ENCODE measurements at places on chromosomes 5 and 9.

GRCh38 chr9:97388721-97389238, 23.1 kb upstream of the TDRD7 start:
- DNase-seq = peak; percentile 41

GRCh38 chr9:97547098-97547829, 45.8 kb downstream of the TMOD1 start:
- DNase-seq = no peak

DNA sequence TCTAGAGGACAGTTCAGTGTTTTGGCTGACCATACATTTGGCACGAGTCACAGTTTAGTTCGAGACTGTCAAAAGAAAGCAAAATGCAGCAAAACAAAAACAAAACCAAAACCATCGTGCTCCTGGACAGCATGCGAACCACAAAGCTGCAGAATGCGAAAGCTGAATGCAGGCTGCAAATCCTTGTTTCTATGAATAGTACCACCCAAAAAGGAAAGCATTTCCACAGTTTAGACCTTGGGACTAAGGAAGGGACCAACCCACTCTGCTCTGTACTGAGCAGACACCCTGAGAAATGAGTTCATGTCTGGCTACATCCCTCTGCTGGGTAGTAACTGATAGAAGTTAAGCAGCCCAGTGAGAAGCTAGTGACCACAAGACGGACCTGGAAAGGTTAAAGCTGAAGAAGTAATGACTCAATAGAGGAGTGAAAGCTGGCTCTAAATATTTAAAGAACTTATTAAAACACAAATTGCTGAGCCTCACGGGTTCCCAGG, 3.9 kb downstream of the GCNT4 start:
- no peak for DNase-seq

DNA sequence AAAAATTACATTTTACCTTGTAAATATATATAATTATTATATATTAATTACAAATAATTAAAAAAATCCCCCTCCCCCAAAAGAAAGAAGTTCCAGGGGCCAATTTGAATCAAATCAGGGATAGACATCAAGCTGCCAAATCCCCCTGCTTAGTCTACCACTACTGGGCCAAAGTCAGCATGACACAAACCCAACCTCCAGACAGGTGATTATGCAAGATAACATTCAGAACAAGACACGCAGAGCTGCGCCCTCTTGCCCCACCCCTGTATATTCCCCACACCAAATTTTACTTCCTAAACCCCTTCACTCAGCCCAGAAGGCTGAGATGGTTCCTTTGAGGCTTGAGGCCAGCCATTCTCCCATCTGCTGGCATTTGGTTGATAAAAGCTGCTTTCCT, 2059.1 kb upstream of the CDH6 start:
- DNase-seq = no peak

- no peak for DNase-seq
These were observed 56.7 kb downstream of the GADD45G start for GRCh38 chr9:89661391-89661949.

- DNase-seq = no peak
These were observed 31.1 kb upstream of the FRMD3 start for GRCh38 chr9:83569326-83569725.

DNA sequence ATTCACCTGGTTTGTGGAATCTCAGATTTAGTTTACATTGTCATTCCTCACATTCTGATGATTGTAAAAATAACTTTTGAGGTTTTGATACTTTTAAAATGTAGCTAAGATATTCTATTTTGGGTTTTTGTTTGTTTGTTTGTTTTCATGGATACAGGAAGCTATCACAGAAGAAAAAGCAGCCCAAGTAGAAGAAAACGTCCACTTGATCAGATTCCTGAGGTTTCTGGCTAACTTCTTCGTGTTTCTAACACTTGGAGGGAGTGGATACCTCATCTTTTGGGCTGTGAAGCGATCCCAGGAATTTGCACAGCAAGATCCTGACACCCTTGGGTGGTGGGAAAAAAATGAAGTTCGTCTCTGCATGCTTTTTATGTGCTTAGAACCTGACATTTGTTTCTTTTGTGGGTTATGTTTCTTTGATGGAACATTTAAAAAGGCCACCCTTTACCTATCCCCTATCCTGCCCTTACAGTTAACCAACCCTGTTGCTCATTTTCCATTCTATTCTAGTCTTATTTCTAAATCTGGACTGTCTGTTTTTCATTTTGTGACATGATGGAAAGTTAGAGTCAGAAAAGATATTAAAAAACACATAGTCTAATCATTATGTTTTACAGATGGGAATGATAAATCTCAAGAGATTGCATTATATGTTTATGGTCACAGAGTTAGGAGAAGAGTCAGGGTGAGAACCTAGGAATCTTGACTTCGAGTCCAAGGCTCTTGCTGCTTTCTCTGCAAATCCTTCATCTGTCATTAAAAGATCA, 163.7 kb downstream of the ALDH1A1 start:
- no peak for DNase-seq

DNA sequence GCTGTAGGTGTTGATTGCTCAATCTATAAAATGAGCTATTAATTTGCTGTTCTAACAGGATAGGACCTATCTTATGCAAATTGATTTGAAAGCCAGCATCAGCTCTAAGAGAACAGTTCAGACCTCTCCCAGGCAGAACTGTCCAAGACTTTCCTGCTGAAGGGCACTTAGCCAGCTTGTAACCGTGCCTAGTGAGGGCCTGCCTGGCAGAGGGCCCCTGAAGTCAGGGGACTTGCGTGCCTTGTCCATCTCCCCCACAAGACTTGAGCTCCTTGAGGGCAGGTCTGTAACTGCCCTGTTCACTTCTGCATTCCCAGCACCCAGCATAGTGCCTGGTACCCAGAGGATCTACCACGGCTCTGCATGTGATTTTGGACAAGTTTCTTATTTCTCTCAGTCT, 293.4 kb downstream of the CDK5RAP2 start:
- no peak for DNase-seq

DNA sequence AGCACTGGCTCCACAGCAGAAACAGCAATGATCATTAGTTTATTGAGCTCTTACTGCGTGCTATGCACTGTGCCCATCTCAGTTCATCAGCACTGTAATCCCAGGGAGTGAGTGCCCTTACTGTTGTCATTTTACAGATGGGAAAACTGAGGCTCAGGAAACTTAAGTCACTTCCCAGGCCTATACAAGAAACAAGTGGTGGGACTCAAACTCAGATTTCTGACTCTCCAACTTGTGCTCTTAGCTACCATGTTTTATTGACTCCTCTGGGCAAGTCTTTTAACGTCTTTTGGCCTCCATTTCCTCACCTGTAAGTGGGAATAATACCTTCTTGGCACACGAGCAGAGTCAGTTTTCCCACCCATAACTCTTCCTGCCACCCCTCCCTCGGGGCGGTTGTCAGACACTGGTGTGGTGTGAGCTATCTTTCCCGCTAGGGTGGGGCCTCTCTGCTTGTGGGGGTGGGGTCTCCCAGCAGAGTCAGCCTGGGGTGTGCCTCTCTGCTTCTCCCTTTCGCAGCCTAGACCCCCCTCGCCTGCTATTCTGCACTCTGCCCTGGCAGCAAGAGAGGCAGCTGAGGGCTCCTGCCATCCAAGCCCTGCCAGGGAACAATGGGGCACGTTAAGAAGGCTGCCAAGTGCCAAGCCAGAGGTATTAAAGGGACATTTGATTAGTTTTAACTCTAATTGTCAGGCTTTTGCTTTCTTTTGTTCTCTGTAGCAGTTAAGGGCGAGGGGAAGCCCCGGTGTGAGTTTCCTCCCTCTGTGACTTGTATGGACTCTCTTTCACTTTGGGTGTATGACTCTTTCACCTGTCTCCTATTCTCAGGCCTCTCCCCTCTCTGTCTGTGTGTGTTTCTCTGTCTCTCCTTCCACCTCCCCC, 12.1 kb downstream of the GALNT10 start:
- peak; percentile 32 for DNase-seq

DNA sequence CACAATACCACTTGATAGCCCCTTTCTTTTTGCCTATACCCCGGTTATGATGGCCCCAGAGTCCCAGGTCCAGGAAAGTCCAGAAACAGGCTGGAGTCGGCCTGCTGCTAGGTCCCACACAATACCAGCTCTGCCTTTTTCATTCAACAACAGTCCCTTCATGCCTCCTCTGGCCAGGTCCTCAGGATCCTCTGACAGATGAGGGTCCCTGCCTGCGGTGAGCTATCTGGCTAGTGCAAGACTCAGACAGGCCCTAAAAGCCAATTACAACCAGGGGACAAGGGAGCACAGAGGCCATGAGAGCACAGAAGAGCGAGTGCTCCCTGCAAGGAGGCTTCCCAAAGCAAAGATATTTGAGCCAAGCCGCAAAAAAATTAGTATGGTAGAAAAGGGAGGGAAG, 84.8 kb upstream of the ZBTB43 start:
- DNase-seq = no peak

DNA sequence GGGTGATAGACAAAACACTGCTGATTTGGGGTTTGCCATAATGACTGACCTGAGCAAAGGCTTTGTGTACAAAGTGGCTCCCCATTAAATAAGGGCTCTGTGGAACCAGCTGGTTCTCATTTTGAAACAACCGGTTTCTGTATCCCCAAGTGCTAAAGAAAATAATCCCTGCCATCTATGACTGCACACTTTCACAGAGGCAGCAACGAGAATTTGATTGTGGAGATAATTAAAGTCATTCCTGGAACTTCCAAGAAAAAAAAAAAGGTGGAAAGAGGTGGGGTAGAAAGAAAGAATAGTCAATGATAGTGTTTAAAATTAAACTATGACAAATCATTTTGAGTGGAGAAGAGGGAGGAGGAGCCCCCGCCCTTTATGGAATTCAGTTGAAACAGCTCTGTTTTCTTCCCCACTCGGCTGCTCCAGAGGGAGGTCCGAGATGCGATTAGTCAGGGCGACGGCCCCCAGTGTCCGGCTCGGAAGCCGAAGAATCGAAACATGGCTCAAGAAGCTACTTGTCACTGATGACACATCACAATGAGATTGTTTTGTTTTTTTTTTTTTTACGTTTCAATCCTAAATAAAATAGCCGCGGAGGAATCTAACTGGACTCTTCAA, 38.4 kb downstream of the EBF1 start:
- DNase-seq = no peak

GRCh38 chr9:118577121-118577520, 792.1 kb downstream of the BRINP1 start:
- no peak for DNase-seq

GRCh38 chr9:126228781-126229444, 97.7 kb upstream of the MVB12B start:
- peak; percentile 61 for DNase-seq

Measured in stimulated activated CD4-positive, alpha-beta T cell treated with anti-CD3 and anti-CD28 coated beads, Interleukin-4, amount 100 ng/mL, for 48 hours (primary cell).